ENCODE measurements at places on chromosomes 7 and 10.

- no peak for DNase-seq
Measured at GRCh38 chr10:116694243-116694926, 48.0 kb downstream of the HSPA12A start.

DNA sequence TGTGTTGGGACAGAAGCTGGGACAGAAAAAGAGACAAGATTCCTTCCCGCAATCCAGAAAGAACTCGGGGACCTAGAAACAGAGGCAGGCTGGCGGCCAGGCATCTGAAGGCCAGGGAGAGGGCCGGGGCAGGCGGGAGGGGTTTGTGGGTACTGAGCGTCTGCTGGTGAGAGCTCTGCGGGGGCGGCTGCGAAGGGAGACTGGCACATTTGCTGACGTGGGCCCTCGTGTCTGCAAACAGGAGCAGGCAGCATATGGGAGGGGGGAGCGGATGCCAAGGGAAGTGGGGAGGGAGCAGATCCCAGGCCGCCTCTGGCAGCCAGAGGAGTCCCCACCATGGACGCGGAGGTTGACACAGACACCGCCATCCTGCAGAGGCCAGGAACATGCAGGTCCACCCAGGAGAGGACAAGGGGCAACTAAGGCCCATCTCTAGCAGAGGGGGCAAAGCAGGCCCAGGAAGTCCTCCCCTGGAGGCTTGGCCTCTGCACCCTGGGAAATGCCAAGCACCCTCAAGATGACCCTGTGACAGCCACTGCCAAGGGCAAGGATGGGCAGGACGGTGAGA lies 32.2 kb downstream of the KCNH2 start:
- DNase-seq, result no peak

DNA sequence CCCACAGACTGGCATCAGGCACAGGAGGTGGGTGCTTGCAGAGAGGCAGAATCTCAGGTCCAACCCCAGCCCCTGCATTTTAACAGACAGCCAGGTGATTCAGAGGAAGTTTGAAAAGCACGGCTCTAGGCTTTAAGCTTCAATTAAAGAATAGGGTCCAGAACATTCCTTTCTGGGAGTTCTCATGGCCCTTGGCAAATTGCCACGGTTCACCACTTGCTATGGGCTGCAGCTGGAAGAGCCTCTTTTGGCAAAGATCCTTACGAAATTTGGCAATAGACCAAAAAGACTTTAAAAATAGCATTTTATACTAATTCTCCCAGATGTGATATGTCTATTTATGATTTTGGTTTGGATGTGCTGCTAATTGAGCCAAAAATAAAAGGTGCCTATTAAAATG lies 148.1 kb downstream of the ITGA8 start:
- peak; percentile 64 for DNase-seq

DNA sequence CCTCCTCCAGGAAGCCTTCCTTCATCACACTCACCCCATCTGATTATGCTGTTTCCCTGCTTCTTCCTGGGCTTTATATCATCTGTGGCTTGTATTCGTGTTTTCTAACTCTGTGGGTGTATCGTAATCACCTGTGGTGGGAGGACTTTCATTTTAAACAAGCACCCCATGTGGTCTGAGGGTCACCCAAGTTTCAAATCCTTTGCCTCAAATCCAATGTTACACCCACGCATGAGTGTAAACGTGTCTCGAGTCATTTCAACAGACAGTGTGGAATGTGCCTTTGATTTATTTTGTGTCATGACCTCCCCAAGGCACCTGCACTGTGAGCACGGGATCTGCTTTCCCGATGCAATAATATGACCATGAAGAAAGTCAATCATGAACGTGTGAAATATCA lies 17.5 kb upstream of the LYZL2 start:
- no peak for DNase-seq

DNA sequence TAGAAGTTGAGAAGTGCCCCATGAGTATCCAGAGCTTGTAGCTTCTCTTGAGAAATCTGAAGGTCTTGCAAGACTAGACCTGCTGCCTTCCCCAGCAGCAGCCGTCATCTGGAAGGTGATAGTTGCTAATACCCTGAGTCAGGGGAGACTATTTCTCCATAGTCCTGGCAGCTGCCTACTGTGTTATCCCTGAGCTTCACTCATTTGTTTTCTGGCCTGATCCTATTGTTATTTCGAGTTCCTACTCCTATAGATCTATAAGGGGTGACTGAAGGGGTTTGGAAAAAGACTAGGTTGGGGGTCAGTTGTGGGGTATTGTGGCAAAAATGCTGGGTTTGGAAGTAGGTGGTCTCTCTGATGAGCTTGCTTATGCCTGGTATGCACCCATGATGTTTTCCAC lies 297.8 kb downstream of the CNTNAP2 start:
- no peak for DNase-seq

GRCh38 chr10:90787393-90788198 lies 70.2 kb downstream of the HTR7 start:
- no peak for DNase-seq

DNA sequence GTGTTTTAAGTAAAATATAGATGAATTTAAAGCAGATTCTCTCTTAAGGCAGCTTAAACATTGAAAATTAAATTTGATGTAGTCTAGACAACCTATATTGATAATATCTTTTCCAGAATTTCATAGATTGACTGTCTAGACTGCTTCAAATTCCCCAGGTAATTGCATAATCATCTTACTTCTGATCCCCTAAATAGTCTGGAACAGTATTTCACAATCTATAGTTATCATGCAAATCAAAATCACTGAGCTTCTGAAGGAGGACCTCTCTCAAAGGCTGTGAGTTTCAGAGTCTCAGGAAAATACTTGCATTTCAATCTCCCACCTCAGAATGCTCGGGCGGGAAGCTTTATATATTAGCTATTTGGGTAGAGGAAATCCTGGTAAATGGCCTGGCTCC lies 87.3 kb downstream of the SEMA3A start:
- DNase-seq, result no peak

DNA sequence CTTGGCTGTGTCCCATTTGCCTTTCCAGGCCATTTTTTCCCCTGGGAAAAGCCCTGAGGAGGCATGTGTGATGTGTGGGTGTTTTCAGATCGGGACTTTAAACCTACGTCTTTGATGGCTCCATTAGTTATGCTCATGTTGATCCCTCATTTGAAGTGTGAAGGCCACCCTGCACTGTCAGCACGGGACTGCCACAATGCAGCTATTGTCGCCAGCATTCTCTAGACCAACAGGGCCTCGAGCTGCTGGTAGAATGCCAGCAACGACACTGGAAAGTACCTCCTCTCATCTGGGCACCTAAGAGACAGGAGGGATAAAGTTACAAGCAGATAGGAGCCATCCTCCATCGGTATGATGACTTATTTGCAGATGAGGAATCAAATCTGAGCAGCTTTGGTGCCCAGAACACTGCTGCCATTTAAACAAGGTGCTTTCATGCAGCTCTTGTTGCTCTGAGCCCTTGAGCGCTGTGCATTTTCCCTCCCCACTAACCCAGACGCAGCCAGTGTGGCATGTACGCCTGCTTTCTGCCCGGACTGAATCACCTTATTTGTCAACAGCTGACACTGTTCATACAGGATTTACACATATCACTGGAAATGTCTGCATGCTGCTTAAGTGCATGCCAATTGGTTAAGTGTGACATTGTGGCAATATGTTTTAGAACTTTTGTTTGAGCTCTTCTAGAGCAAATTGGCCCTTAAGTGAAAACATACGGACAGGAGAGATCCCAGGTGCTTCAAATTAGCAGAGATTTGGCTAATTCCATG lies 175.0 kb upstream of the PITRM1 start:
- no peak for DNase-seq

GRCh38 chr10:232061-232460 lies 96.8 kb downstream of the ZMYND11 start:
- DNase-seq, result no peak

GRCh38 chr7:139629392-139630082 lies 106.1 kb downstream of the CLEC2L start:
- no peak for DNase-seq
